ENCODE measurements at places on chromosomes 2 and 18.

DNA sequence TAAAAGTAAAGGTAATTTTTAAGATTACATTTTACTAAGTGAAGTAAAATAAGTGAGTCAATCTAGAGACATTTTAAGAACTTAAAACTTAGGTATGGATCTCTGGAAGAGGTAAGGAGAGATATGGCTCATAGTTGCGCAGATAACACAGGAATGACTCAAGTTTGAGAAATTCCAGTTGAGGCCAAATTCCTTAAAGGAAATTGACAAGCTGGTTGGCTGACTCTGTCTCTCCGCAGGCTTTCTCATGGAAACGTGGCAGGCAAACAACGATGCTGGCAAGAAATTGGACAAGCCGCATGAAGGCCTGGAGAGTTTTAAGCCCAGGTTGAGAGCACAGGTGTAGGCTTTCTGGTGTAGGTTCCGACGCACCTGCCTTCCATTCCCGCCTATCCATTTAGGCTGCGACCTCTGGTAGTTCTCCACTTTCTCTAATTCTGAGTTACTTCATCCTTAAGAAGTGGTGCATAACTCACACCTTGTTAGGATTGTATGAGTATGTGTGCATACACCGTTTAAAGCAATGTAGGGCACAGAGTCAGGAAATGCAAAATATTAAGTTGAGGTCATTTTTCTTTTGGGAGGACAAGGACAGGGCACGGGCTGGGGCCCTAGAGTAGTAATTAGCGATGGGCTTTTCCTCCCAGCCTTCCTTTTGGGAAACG is 589 bp upstream of the DAW1 start:
- no peak for DNase-seq

GRCh38 chr2:70974592-70974991 is 3.8 kb upstream of the ANKRD53 start:
- DNase-seq: no peak

GRCh38 chr18:25350489-25351251 is 1.3 kb downstream of the ZNF521 start:
- no peak for DNase-seq

DNA sequence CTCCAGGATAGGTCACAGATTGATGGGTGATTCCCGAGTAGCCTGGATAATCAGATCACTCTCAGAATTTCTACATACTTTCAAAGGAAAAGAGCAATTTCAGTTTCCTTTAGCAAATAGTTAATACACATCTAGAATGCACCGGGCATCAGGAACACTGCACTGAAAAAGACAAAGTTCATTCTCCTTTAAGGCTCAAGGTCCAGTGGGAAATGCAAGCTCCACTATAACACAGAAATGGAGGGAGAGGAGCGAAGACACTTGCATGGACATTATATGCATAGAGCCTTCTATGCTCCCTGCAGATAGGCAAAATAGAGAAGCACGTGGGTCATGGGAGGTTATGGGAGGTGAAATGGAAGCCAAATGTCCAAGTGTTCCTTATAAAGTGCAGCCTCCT is 49.1 kb downstream of the SLC9A4 start:
- DNase-seq: no peak
